HCT116 (cell line): ENCODE measurements at places on chromosomes 7 and 10. TPM values are rescaled to one million over a fixed set of nuclear protein-coding genes. Genes with fewer than 3 reads are reported as not detected.

DNA sequence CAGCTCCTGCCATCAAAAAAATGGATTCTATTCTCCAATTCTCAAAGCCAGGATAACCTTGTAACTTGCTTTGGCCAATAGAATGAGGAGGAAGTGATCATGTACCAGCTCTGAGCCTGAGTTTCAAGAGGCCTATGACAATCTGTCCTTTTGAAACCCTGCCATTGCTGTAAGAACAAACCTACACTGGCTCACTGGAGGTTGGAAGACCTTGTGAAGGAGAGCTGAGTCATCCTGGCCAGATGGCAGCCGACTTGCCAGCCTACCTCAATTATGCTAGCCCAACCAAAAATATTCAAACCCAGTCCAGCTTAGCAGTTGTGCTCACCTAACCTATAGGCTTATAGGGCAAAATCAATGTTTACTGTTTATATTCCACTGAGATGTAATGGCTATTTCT, 93.0 kb downstream of the HGF start:
- no peaks in the 10 kb centered on the region for H3K36me3 ChIP-seq
- H3K4me3 ChIP-seq, result no peak overlapping the region
- H3K27ac ChIP-seq, result no peak overlapping the region
- no peaks in the 10 kb centered on the region for H3K27me3 ChIP-seq
- no peak for DNase-seq
- H3K4me1 ChIP-seq, result no peaks in the 10 kb centered on the region

GRCh38 chr10:25129592-25129991, 45.2 kb upstream of the GPR158 start:
- H3K4me3 ChIP-seq, result no peak overlapping the region
- no peak for DNase-seq
- H3K27me3 ChIP-seq, result no peaks in the 10 kb centered on the region
- H3K27ac ChIP-seq, result no peak overlapping the region

DNA sequence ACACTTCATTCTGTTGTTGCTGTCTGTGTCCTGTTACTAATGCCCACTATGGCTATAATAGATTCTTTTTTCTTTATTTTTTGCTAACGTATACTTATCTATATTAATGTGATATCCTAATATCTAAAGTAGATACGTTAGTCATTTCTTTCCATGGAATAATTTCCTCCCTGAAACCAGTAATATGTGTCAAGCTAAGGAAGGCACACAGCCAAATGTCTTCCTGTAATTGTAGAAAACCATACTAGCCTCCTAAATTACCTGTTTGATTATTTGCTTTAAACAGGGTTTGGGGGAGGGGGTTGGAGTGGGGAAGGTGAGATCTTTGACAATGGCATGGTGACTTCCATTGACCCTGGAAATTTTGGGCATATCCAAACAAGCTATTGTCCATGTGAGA, 56.4 kb downstream of the THNSL1 start:
- no peak overlapping the region for H3K4me3 ChIP-seq
- DNase-seq, result no peak
- no peak overlapping the region for H3K27ac ChIP-seq
- no peaks in the 10 kb centered on the region for H3K4me1 ChIP-seq

Gene COBL
- 19.3 TPM for total RNA-seq

Gene AKR1C2
- 0.25 TPM for total RNA-seq

DNA sequence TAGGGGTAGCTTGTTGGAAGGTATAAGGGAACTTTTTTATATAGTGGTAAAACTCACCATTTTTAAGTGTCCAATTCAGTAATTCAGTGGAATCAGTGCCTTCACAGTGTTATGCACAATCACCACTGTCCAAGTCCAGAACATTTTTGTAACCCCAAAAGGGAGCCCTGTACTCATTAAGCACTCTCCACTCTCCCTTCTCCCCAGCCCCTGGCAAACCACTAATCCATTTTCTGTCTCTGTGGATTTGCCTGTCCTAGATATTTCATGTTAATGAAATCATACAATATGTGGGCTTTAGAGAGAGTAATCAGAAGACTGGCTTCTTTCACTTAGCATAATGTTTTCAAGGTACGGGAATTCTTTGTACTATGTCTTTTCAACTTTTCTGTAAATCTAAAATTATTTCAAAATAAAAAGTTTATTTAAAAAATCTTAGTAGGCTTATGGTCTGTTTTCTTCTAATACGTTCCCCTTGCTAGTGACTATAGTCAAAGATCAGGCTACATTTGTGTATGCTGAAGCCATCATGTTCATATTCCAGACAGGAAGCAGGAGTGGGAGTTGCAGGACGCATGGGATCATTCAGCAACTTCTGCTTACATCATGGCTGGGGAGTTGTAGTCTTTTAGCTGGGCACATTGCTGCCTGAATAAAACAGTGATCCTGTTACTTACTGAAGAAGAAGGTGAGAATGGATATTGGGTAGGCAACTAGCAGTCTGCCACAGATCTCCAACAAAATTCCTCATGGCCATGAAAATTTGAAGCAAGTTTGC, 35.4 kb upstream of the TAX1BP1 start:
- H3K36me3 ChIP-seq, result no peaks in the 10 kb centered on the region
- no peak overlapping the region for H3K27ac ChIP-seq
- no peak overlapping the region for H3K4me3 ChIP-seq
- no peak for DNase-seq
- no peaks in the 10 kb centered on the region for H3K27me3 ChIP-seq

- no peak overlapping the region for H3K27ac ChIP-seq
- H3K27me3 ChIP-seq, result no peaks in the 10 kb centered on the region
- H3K4me1 ChIP-seq, result no peaks in the 10 kb centered on the region
- no peak for DNase-seq
- no peak overlapping the region for H3K4me3 ChIP-seq
Measured at GRCh38 chr7:21281193-21281592, 146.7 kb upstream of the SP4 start.

DNA sequence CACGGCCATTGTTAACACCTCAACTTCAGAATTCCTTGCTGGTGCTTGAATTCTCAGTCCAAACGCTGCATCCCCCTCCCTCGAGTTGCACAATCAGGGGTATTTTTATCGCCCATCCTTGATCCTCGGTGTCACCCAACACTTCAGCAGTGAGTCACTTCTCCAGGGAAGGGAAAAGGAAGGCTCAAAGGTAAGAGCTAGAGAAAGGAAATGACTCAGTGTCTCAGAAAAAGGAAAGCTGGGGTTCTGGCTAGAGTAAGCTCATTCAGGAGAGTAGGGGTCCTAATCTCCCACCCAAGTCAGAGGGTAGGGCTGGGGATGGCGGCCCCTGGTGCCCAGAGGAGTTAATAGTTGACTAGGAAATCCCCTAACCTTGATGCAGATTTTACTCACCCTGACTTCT, 39.8 kb upstream of the TRIM8 start:
- H3K4me3 ChIP-seq, result peak overlapping the region; percentile 15
- H3K27ac ChIP-seq, result peak overlapping the region; percentile 92
- H3K4me1 ChIP-seq, result peaks cover 58% of the 10 kb centered on the region
- no peaks in the 10 kb centered on the region for H3K36me3 ChIP-seq
- peak; percentile 86 for DNase-seq

DNA sequence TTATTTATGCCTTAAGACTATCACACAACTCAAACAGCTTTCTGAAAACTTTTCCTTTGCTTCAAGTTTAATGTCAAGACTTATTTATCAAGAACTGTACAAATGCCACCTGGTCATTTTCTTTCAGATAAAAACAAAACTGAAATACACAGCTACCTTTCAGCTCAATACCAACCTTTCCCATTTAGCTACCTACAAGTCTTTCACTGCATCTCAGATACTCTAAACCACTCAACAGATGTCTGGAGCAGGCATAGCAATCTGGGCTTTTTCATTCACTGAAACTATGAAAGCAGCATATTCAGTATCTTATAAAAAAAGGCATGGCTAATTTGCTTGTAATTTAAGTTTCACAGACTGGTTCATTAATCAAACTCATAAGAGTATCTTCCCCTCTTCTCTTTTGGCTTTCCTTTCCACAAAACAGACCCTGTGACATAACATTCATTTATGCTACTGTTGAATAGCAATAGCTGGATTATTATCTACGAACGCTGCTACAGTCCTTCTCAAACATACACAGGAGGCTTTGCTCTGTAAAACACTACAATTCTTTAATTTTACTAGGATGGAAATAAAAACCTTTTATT, 8.2 kb downstream of the TRA2A start:
- no peaks in the 10 kb centered on the region for H3K4me1 ChIP-seq
- no peak overlapping the region for H3K4me3 ChIP-seq
- DNase-seq, result no peak
- H3K27me3 ChIP-seq, result no peaks in the 10 kb centered on the region

GRCh38 chr10:42961796-42962109, 115.1 kb upstream of the RET start:
- H3K27me3 ChIP-seq, result no peaks in the 10 kb centered on the region
- no peak overlapping the region for H3K4me3 ChIP-seq
- no peaks in the 10 kb centered on the region for H3K36me3 ChIP-seq

- H3K27me3 ChIP-seq, result no peaks in the 10 kb centered on the region
- no peak overlapping the region for H3K27ac ChIP-seq
- no peaks in the 10 kb centered on the region for H3K36me3 ChIP-seq
- H3K4me3 ChIP-seq, result no peak overlapping the region
- no peaks in the 10 kb centered on the region for H3K4me1 ChIP-seq
Measured at GRCh38 chr7:155870334-155871180, 58.3 kb upstream of the SHH start.

Gene PALD1
- 33.1 TPM for total RNA-seq

Gene EPO
- total RNA-seq, result 0.30 TPM

DNA sequence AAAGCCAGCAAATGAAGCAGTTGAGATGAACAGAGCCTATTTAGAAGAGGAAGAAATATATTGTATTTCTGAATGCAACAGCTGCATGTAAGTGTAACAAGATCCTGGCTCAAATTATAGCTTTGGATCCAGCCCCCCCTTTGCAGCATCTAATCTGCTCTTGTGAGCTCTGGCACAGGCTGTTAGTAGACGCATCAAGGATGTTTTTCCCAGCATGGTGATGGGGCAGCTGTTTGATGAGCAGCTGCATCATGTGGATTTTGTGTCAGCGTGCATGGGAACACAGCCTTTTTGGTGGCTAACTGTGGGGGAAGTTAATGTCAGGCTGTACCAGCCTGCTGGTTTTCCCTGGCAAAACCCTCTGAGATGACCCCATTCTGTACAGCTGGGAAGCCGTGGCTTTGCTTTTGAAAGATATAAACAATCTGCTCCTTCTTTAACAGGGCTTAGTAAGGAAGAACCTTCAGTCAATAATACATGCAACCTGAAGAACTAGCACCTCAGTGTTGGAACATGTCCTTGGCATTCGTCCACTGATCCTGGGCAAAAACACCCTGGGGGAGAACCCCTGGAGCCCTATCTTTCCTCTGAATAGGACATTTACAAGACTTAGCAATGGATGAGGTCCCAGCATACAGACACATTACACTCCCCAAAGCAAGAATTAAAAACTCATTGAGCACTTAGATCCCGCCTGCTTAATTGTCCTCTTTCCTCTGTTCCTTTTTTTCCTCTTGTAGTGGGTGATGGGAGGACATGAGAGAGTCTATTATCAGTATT, 70.6 kb downstream of the NPS start:
- no peak overlapping the region for H3K4me3 ChIP-seq
- no peaks in the 10 kb centered on the region for H3K4me1 ChIP-seq
- DNase-seq, result no peak

DNA sequence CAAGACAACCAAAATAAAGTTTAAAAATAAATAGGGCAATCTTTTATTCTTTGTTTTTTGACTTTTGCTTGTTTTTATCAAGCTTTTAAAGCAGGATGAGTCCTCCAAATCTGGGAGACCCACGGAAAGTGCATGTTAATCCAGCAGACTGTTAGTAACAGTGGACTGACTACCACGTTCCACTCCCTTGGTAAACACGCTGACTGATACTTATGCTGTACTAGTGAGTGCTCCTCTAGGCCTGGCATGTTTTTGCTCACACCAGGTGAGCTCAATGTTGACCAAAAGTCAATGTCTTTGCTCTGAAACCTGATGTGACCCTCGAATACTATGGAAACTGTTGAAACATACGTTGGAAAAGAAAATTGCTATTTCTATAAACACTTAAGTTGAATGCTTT, 88.4 kb downstream of the KIAA1549 start:
- no peaks in the 10 kb centered on the region for H3K27me3 ChIP-seq
- no peaks in the 10 kb centered on the region for H3K36me3 ChIP-seq
- no peak overlapping the region for H3K27ac ChIP-seq
- DNase-seq, result no peak

- H3K27ac ChIP-seq, result peak overlapping the region; percentile 1; the same call in 1 of the 2 replicates
- H3K27me3 ChIP-seq, result no peaks in the 10 kb centered on the region
- peaks cover 46% of the 10 kb centered on the region for H3K4me1 ChIP-seq
- DNase-seq, result no peak
Measured at GRCh38 chr7:73721377-73721817, 1.9 kb upstream of the STX1A start.

DNA sequence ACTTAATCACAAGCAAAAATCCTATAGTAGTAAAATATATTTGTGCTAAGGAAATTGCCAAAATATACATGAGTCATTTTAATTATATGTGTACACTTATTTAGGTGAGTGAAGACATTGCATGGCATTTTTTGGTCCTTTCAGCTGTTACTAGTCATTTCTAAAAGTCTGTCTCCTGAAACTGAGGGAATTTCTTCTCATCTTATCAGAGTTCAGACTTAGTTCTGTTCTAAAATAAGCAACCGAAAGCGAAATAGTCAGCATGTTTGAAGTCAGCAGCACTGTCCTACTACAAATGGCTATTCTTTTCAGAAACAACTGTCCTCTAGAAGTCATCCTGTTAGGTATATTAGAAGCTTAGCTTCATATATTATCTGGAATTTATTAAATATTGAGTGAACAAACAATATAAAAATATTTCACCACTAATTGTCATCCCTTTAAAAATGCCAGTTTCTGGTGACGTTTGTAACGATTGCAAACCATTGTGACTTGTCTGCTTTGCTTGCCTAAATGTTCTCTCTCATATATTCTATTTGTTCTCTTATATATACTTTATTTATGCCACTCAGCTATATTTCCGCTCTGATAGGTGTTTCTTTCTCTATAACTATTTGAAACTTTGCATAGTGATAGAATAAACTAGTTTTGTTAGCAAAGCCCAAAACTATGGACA, 227.4 kb upstream of the KAT6B start:
- H3K4me3 ChIP-seq, result no peak overlapping the region
- no peaks in the 10 kb centered on the region for H3K27me3 ChIP-seq
- DNase-seq, result no peak
- H3K4me1 ChIP-seq, result no peaks in the 10 kb centered on the region
- H3K36me3 ChIP-seq, result no peaks in the 10 kb centered on the region

Gene PCLO
- 2.4 TPM for total RNA-seq

Gene BAMBI
- total RNA-seq, result 6.2 TPM

Gene SH2B2
- 11.8 TPM for total RNA-seq
